ENCODE measurements at places on chromosomes 6 and 20. TPM values are rescaled to one million over a fixed set of nuclear protein-coding genes. Genes with fewer than 3 reads are reported as not detected.

GRCh38 chr6:100475554-100476320 is 11.0 kb upstream of the SIM1 start:
- no peak for DNase-seq

The DTD1 gene
- 22.5 TPM for total RNA-seq

The GPR63 gene
- 0.23 TPM for total RNA-seq

- no peak for DNase-seq
These were observed 303.9 kb downstream of the CDKAL1 start for GRCh38 chr6:20838113-20838512.

DNA sequence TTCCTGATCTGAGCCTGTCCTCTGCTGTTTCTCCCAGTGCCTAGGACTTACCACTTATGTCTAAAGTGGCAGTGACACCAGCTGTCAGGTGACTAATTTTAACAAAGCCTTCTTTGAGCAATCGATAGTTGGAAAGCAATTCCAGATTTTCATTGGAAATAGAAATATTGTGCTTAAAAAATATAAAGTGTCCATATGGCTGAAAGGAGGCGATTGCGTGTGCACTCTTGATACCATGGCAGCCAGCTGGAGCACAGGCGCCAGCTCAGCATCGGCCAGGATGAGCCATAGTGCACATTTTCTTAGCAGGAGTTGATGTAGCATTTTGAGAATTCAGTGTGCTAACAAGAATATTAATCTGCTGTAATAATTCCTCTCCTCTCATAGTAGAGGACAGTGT is 70.0 kb downstream of the LRRC1 start:
- DNase-seq: no peak

- DNase-seq: no peak
These were observed 133.0 kb upstream of the FLRT3 start for GRCh38 chr20:14470231-14470899.

DNA sequence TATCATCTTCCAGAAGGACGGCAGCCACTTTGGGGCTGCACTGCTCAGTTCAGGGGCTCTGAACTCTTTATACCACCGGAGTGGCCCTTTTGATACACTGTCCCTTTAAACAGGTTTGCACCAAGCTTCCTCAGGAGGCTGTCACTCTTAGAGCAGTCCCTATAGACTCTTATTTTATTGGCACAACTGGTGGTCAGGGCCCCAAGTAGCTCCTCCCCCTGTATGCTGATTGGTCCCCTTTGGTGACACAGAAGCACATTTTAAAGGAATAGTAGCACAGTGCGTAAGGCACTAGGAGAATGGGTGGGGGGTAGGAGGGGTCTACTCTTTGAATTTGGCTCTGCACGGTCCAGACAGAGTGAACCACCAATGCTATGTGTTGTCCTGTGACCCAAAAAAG is 122.6 kb upstream of the MLN start:
- no peak for DNase-seq

DNA sequence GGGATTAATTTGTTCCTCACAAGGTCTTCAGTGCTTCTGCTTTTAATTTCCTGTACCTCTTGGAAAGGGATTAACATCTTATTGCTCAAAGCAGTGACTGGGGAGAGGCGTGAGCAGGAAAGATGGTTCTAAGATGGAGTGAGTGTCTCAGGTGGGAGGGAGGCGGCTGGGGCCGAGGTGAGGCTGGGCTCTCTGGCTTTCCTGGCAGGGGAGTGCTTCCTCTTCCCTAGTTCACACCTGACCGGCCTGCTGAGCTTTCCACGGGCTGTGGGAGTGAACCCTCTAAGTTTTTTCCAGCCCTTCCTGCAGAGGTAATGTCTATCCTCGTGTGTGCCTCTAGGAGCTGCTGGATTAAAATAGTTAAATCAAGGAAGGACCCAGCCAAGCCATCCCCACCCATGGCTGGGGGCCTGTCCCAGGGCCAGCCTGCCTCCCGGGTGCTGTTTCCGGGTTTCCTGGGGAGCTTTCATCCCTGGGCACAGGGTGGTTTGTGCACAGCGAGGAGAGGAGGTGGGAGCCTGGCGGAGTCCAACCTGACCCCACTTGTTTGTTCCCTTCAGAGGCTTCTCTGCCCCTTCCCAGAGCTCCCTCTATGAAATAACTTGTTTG is 179.1 kb downstream of the TFAP2C start:
- no peak for DNase-seq

GRCh38 chr6:2220154-2220553 is 25.3 kb downstream of the GMDS start:
- no peak for DNase-seq

- DNase-seq: no peak
These were observed 39.2 kb downstream of the TSPYL4 start for GRCh38 chr6:116214681-116215080.

The PLEKHG1 gene
- total RNA-seq: 47.9 TPM

The EMILIN3 gene
- total RNA-seq: 6.4 TPM

DNA sequence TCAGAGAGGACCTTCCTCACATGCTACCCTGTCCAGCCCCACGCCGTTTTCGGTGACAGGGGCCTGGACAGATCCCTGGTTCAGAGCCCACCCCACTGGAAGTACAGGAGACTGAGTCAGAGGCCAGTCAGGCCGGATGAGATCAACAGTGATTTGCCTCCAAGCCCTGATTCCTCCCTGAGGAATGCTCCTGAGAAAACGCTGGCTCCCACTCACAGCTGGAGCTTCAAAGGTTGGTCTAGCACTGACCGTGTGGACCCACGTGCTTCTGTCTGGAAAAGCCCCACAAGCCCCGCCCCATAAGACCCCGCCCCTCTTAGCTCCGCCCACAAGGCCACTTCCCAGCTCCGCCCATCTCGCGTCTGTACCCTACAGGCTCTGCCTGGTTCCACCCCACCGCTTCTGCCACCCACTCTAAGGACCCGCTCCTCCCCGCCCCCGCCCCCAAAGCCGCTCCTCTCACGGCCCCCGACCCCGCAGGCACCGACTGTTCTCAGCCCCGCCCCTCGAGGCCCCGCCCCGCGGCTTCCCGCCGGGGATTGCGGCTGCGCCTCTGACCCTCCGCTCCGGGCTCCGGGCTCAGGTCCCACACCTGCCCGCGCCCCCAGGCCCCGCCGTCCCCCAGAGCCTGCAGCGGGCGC is 64.9 kb upstream of the BHLHE23 start:
- DNase-seq: peak; percentile 70

GRCh38 chr20:11920083-11920482 is 2.4 kb downstream of the BTBD3 start:
- DNase-seq: no peak

The HLA-F gene
- total RNA-seq: 162 TPM

DNA sequence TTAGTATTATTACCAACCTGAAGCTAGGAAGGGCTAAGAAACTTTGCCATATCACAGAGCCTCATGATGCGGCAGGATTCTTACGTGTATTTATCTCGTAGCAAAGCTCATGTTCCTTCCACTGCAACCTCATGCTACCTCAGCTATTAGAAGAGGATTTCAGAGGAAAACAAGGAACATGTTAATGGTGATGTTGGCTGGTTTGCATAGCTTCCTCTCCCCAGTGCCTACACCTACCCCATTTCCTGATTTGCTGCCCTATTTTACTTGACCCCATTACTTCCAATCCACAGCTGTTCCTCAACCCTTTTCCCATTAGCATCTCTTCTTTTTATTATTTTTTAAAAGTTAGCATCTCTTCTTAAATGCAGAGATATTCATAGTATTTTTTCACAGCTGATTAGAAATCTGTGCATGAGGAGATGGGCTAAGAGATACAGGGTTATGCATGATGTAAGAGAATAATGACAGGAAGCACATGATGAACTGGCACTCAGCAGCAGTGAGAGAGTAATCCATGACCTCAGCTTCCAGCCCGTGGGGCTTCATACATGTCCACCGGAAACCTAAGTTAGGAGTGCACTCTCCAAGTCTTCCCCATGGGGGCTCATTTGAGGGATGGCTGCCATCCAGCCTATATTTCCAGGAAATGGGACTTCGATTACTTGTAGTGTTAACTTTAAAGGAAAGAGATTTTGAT is 106.1 kb upstream of the ASF1A start:
- peak; percentile 58 for DNase-seq

- DNase-seq: no peak
These were observed 110.0 kb upstream of the KCNK16 start for GRCh38 chr6:39432330-39433025.

The SEMG2 gene
- 0.25 TPM for total RNA-seq

- no peak for DNase-seq
These were observed 1.3 kb upstream of the DNAH8 start for GRCh38 chr6:38713812-38714211.

The COL21A1 gene
- total RNA-seq: 5.4 TPM

- DNase-seq: no peak
These were observed 44.9 kb upstream of the CRISP1 start for GRCh38 chr6:49911252-49911651.

The COQ3 gene
- 2.6 TPM for total RNA-seq

DNA sequence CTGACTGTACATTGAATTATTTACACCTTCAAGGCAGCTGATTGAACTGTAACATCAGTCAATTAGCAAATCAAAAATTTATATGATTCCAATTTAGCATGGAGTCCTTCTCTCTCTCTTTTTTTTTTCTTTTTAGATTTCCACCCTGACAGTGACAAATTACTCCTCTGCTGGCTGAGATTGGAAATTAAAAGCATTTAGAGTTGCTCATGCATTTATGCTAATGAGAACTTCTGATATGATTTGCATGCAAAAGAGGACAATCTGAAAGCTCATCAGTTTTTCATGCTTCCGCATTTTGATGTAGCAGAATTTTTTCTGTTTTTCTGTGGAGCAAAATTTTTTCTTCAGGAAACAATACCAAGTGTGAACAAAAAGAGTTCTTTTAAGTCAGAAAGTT is 130.5 kb upstream of the NOX3 start:
- DNase-seq: no peak

- DNase-seq: no peak
These were observed 73.9 kb upstream of the SLC22A16 start for GRCh38 chr6:110550353-110550752.
